ENCODE measurements at places on chromosomes 7 and 10.

DNA sequence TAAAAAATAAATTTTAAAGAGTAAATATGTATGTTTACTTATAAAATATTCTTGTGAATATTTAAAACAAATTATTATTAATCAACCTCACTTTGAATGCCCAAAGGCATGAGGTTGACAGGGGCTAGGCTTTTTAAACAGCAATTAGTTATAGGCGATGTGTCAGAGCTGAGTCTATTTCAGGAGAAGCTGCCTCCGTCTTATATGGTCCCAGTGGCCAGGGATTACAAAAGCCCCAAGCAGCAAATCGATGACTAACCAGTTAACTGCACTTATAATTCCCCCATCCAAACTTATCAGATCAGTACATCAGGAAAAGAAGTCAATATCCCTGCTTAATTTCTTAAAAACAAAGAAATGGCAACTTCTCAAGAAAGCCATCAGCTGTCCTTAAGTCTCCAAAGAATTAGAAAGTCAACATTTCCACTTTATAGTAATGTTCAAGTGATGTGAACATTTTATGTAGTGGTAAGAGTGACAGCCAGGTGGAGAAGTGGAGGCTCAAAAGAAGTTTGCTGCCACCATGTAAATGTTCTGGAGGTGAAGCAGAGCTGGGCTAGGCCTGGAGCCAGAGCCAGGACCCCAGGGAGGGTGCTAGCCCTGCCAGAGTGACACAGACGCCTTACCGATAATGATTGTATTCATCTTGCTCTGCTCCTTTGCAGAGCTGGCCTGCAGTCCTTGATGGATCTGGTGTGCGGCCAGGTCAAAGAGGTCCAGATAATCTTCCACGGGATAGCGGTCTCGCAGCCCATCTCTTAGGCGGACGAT, 51.5 kb downstream of the CHST15 start:
- DNase-seq: peak; percentile 59

DNA sequence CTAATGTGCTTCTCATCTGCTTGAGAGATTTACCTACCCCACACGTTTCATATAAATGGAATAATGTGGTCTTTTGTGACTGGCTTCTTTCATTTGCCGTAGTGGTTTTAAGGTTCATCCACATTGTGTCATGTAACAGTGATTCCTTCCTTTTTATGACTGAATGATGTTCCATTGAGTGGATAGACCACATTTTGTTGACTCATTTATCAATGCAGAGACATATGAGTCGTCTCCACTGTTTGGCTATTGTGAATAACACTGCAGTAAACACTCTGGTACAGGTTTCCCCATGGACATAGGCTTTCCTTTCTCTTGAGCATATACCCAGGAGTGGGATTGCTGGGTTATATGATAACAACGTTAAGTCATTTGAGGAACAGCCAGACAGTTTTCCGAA, 2.0 kb upstream of the AOC1 start:
- DNase-seq: no peak

DNA sequence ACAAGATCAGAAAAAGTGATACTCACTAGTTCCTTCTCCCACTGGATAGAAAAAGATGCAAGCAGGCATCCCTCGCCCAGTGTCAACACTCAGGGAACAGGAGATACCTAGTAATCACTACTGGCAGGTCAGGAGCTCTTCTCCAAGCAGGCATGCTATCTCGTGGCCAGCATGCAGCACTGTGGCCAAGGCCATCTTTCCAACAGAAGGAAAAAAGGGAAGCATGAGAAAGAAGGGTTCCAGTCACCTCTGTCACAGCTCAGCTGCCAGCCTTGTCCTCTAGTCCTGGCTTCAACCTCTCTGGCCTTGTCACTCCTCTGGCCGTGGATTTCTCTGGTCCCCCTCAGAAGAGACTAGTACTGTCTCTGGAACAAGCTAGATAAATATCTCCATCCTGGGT, 45.3 kb downstream of the DLG5 start:
- DNase-seq: no peak

GRCh38 chr7:2566348-2566889, 7.6 kb downstream of the IQCE start:
- DNase-seq: no peak

GRCh38 chr7:130662426-130662825, 6.1 kb downstream of the COPG2 start:
- no peak for DNase-seq

- no peak for DNase-seq
These were observed 158.2 kb downstream of the CELF2 start for GRCh38 chr10:11175823-11176243.

DNA sequence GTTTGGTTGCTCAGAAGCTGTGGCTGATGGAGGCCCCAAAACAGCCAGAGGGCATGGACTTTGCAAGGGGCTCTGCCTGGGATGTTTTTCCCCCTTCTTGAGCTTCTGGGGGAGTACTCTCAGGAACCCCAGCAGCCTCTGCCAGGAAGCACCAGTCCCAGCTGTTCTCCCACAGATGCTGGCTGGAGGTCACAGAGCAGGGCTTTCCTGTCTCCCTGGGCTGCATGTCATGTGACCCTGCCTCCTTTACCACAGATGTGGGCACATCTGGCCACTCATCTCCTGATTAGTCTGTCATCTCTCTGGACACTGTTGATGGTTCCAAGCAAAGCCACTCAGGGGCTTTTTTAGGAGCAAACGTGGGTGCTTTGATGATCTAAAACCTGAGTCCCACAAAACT, 136.7 kb downstream of the NEURL1 start:
- no peak for DNase-seq

DNA sequence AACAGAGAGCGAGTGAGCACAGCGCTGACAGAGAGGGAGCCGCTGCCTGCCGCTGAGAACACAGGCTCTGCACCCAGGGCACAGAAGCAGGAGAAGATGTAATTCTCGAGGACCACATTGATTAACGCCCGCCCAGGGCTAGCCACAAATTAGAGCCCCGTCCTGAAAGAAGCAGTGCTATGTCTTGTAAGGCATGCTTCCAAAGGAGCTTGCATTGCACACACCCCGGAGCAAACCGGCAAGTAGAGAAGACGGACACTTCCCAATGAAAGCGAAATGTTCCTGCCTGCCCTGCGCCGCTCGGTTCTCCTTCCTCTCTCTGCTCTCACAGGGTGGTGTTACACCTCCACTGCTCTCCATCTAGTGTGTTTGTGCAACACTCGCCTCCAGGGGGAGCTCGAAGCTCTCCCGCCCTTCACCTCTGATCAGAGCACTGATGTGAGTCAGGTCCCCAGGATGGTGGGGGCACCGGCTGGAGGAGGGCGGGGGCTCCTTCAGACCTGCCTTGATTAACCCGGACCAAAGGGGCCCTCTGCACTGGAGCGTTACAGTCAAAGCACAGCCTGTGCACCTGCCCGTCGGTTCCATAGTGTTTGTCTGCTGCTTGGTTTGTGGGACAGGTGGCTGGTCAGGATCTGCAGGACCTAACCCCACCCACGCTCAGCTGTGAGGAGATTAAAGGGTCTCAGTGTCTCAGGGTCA, 316.5 kb downstream of the ADARB2 start:
- peak; percentile 65 for DNase-seq

- no peak for DNase-seq
These were observed 64.0 kb downstream of the NEURL1 start for GRCh38 chr10:103557455-103557854.

DNA sequence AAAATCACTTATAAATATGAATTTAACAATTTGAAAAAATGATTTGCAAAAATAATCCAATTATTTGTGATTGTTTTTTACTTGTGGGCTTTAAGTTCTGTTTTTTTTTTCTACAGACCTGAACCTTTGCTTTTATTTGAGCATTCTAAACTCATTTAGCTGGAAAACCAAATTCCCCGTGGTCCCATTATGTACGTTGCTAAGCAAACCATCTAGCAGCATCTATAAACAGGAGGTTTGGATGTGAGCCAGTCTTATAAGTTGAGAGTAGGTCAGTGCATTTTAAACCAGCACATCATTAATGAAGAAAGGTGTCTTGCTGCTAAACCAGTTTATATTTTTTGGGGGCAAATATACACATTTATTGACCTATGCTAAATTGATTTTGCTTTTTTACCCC, 77.3 kb downstream of the LRRN3 start:
- peak; percentile 32 for DNase-seq

GRCh38 chr7:116711790-116712189, 39.8 kb downstream of the MET start:
- no peak for DNase-seq

GRCh38 chr7:115346685-115347084, 424.8 kb downstream of the MDFIC start:
- DNase-seq: no peak

GRCh38 chr10:122492006-122492405, 30.7 kb downstream of the HTRA1 start:
- no peak for DNase-seq

GRCh38 chr10:79223091-79224048, 123.9 kb upstream of the PPIF start:
- peak; percentile 92 for DNase-seq

DNA sequence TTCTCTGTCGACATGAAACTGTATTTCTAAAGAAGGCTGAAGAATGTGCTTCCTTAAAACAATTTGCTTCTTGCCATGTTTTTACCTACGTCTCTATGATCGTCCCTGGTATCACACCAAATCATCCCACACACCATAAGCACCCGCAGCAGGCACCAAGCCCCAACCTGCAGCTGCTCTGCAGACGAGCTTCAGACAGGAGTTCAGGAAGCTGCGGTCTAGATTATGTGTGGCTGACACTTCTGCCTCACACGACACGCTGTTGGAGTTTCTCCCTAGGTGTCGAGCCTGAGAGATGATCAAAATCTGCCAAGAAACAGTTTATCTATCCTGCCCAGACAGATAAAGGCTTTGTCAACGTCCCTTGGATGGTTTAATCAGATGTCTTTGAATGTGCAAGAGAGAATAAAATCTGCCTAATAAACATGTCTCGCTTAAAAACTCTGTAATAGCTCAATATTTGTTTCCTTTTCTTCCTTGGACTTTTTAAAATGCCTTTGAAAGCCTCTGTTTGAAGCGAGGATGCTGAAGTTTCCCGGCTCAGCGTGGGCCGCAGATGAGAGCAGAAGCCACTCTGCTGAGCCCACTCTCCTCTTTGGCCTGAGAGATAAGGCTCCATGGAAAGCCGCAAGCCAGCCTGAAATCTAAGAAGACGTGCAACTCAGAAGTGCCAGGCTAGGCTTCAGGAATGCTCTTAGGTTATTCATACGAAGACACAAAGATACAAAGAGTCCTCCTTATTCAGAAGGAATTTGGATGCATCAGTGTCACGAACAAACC, 158.3 kb upstream of the PFKP start:
- no peak for DNase-seq

DNA sequence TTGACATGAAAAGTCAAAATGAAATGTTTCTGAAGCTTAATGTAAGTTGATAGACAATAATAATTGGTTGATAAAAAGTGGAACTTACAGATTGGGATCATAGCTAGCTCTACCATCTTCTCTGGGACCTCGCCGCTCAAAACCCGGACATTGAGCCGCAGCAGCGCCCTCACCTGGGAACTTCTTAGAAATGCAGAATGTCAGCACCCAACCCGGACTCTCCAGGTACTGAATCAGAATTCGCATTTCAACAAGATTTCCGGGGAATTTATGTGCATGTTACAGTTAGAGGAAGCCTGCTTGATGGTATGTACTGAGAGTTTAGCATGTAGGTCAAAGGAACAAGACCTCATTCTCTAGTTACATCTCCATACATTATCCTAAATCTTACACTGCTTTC, 36.7 kb upstream of the ABLIM1 start:
- peak; percentile 48 for DNase-seq

DNA sequence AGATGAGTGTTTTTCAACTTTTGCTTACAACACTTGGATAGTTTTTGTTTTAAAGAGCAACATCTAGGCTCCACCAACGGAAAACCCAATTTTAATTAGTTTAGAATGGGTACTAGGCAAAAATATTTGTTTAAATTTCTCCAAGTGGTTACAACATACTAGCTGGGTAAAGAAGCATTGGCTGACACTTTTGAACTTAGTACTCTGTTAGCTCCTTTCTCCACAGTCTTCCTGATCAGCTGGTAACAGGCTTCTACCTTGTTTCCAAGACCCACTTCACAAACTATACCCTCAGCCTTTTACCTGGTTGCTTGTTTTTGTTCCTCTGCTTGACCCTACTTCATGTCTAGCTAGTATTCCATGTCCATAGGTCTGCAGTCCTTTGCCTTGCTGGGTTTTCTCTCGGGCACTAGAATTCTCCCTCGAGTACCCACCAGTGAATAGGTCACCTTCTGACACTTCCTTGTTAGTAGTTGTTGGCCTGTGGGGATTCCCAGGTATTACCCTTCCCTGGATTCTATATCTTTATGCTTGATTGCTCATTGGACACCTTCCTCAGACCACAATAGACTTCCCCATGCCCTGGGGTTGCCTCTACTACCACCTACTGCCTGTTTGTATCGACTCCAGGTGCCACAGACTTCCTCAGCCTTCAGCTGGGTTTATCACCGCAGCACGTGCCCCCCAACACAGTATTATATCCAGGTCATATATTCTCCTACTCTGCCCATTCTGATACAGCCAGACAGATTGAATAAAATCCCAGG, 42.0 kb downstream of the PRPS1L1 start:
- DNase-seq: no peak

DNA sequence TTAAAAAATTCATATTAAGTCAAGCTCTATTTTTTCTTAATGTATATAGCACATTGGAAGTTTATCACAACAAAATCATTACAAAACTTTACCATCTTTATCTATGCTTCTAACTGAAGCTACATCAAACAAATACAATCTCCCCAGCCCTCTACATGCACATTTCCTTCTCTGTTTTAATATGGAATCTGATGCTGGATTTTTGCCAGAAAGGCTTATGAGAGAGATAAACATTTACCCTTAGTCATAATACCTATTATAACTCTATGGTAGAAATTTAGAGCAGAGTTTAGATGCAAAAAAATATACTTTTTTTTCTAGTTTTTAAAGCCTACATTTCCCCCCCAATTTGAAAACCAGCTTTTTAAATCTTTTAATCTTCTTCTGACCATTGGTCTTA, 1198.6 kb downstream of the GATA3 start:
- no peak for DNase-seq

- no peak for DNase-seq
These were observed 678 bp upstream of the TMEM106B start for GRCh38 chr7:12210179-12211053.

DNA sequence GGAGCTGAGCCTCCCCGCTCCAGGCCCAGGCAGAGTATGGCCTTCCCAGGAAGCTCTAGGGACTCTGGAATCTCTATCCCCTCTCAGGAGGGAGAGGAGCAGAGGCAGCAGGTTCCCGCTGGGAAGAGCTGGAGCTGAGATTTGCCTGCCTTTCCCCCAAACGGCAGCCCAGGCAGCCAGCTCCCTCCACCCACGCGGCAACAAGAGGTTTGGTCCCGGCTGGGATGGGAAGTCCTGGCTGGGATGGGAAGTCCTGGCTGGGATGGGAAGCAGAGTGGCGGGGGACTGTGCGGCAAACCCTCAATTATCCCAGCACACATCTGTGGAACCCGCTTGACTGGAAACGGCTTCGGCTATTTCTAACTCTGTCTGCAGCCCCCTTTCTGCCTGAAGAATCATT, 223.0 kb downstream of the ELFN1 start:
- DNase-seq: no peak

Data from BE2C (cell line).